T47D (cell line): ENCODE measurements at places on chromosomes 6 and 20.

DNA sequence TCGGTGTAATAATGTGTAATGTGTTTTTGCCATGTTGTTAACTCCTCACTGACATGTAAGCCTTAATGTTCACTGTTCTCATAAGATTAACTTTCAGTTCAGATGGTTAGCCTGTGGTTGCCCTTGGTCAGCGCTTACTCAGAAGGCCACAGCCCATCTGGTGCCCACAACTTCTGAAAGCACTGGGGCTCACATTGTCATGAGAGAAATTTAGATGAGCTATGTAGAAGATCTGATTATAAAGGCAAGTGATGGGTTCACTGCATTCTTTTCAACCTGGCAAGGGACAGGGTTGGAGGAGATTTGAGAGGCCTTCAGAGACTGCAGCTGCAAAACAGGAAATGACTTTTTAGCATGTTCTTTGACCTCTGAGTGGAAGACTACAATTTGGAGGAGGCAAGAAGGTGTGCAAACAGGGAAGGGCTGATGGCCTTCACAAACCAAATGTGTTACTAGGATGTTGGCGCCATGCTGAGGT, 242.3 kb upstream of the SUPT3H start:
- no peak for DNase-seq

- peak; percentile 12 for DNase-seq
Measured at GRCh38 chr6:103183831-103184411, 1675.8 kb downstream of the HACE1 start.

- no peak for DNase-seq
Measured at GRCh38 chr6:139381216-139381865, 6.9 kb upstream of the CITED2 start.

- no peak for DNase-seq
Measured at GRCh38 chr6:20929283-20929682, 395.0 kb downstream of the CDKAL1 start.

- no peak for DNase-seq
Measured at GRCh38 chr6:132648356-132648755, 10.6 kb downstream of the TAAR1 start.

GRCh38 chr6:45422503-45423110, 44.9 kb upstream of the SUPT3H start:
- peak; percentile 43 for DNase-seq
